ENCODE measurements at places on chromosomes 2 and 18. TPM values are rescaled to one million over a fixed set of nuclear protein-coding genes. Genes with fewer than 3 reads are reported as not detected.

DNA sequence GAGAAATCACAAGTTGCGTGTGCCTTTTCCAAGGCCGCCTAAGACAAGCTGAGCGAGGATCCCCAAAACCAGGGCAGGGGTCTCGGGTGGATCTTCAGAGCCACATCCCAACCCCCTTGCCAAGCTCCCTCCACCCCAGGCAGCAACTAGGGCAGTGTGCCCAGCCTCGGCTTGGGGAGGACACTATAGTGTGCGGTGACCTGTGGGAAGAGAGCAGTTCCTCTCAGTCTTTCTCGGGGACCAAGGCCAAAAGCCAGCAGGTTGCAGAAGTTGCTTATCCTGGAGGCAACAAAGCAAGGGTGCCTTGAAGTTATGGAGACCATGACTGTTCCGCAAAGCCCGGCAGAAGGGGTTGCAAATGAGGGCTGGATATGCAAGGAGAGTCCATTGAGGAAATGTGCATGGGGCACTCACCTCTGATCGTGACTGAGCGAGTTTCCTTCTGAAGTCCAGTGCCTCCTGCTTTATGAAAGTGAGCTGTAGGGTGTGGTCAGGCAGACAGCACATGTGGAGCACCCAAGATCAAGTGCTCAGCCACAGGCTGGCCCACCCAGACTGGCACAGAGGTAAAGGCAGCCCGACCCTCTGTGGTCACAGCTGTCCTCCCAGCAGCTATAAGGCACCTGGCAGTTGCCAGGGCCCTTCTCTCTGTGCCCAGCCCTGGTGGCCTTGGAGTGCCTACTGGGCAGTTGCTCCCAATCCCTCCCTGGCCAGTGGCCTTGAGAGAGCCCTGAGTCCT, 260.5 kb downstream of the ATAD2B start:
- no peak overlapping the region for H3K27ac ChIP-seq
- no peak for DNase-seq
- peaks cover 12% of the 10 kb centered on the region for H3K27me3 ChIP-seq
- H3K4me1 ChIP-seq: no peaks in the 10 kb centered on the region
- no peak overlapping the region for H3K4me3 ChIP-seq
- H3K36me3 ChIP-seq: no peaks in the 10 kb centered on the region

DNA sequence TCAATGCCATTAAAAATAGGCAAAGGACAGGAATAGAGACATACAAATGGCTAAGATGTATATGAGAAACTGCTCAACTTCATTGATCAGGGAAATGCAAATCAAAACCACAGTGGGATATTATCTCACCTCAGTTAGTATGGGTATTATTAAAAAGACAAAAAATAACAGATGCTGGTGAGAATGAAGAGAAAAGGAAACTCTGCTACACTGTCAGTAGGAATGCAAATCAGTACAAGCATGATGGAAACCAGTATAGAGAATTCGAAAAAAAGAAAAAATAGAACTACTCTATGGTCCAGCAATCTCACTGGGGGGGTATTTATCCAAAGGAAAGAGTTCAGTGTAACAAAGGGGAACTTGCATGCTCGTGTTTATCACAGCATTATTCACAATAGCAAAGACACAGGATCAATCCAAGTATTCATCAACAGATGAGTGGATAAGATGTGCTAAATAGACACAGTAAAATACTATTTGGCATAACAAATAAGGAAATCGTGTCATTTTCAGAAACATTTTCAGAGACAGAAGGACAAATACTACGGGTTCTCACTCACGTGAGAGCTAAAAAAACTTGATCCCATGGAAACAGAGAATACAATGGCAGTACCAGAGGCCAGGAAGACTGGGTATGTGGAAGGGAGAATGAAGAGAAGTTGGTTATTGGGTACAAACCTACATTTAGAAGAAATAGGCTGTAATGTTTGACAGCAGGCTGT, 60.6 kb downstream of the CCDC74A start:
- no peak overlapping the region for H3K27ac ChIP-seq
- H3K27me3 ChIP-seq: peaks cover 9% of the 10 kb centered on the region
- H3K36me3 ChIP-seq: no peaks in the 10 kb centered on the region
- no peak overlapping the region for H3K4me3 ChIP-seq
- no peak for DNase-seq

DNA sequence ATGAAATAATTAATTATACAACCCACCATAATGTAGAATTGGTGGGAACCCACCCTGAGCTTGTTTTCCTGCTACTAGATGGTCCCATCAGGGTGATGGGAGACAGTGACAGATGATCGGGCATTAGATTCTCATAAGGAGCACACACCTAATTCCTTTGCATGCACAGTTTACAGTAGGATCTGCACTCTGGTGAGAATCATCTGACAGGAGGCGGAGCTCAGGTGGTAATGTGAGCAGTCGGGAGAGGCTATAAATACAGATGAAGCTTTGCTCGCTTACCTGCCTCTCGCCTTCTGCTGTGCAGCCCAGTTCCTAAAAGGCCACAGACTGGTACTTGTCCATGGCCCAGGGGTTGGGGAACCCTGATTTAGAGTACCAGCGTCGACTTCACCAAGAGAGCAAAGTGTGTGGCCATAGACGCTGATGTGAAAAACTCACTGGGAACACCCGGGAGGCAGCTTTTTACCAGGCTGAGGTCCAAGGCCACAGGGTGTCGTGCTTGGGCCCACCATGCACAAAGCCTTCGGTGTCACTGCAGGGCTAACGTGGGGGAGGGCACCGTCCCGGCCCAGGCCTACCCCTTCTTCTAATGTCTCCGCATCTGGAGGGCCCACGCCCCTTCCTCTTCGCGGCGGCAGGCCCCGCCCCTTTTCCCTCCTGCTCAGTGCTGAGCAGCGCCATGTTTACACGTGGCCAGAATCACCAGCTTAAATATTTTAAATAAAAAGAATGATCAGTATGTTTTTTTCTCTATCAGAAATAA, 296.8 kb upstream of the HDAC4 start:
- H3K4me1 ChIP-seq: no peaks in the 10 kb centered on the region
- no peak overlapping the region for H3K27ac ChIP-seq
- no peaks in the 10 kb centered on the region for H3K36me3 ChIP-seq
- DNase-seq: peak; percentile 12
- H3K4me3 ChIP-seq: no peak overlapping the region

- no peaks in the 10 kb centered on the region for H3K36me3 ChIP-seq
- peaks cover 13% of the 10 kb centered on the region for H3K27me3 ChIP-seq
Observed at GRCh38 chr2:9060819-9061218, 57.3 kb upstream of the MBOAT2 start.

DNA sequence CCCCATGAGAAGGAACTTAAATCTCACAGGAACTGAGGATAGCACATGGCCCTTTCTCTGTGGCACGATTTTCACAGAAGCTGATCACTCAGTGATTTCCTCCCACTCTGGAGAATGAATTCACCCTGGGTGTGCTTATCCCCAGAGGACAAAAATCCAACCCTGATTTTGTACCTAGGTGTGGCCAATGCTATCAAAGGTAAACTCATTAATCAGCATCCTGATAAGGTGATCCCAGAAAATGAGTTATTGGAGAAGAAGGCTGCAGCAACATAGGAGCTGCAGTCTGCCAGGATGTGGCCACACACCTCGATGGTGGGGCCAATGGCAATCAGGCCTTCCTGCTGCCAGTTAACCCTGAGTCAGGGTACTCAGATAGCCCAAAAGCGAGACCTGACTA, 8.2 kb upstream of the SULT1C2 start:
- H3K27me3 ChIP-seq: peaks cover 7% of the 10 kb centered on the region
- no peak overlapping the region for H3K4me3 ChIP-seq
- no peak for DNase-seq
- H3K36me3 ChIP-seq: no peaks in the 10 kb centered on the region
- H3K27ac ChIP-seq: no peak overlapping the region

GRCh38 chr2:30255026-30255425, 23.7 kb downstream of the LBH start:
- H3K27me3 ChIP-seq: no peaks in the 10 kb centered on the region
- H3K27ac ChIP-seq: no peak overlapping the region
- no peak overlapping the region for H3K4me3 ChIP-seq
- DNase-seq: no peak
- peaks cover 78% of the 10 kb centered on the region for H3K36me3 ChIP-seq
- peaks cover 72% of the 10 kb centered on the region for H3K4me1 ChIP-seq

- peaks cover 11% of the 10 kb centered on the region for H3K27me3 ChIP-seq
- no peak overlapping the region for H3K27ac ChIP-seq
- H3K4me3 ChIP-seq: no peak overlapping the region
- no peak for DNase-seq
- H3K36me3 ChIP-seq: no peaks in the 10 kb centered on the region
Observed at GRCh38 chr2:238926761-238927611, 79.1 kb downstream of the TWIST2 start.

DNA sequence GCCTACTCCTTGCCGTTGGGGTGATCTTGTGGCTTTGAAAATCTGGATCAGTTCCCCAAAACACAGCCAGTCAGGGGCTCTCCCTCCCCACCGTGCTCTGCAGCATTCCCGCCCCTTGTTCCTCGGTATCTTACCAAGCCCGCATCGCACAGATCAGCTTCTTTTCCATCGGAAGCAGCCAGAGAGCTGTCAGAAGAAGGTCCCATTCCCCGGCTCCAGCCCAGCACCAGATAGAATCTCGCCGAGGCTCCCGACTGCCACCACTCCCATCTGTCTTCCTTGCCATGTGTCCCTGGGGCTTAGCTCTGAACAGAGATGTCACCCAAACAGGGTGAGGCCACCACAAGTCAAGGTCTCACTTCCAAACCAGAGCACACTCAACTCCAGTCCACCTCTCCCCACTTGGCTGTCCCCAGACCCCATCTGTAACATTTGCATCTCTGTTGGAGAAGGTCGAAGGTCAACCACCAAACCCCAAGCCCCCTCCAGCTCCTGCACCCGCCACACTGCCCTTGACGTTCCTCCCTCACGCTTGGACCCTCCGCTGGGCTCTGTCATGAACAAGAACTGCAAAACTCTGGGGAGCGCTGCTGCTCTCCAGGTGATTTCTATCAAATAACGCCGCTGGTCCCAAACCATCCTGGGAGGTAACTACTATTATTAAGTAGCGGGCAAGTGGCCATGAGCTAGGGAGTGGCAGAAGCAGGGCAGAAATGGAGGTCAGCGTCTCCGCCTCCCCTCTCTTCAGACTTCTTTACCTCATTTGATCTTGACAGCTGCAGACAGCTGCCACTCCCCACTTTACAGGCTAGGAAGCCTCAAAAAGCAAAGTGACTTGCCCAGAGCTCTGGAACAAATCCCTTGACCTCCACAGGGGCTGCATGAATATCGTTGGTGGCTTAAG, 70.0 kb upstream of the TAF1B start:
- no peaks in the 10 kb centered on the region for H3K27me3 ChIP-seq
- H3K36me3 ChIP-seq: no peaks in the 10 kb centered on the region
- H3K4me1 ChIP-seq: peaks cover 24% of the 10 kb centered on the region

- no peak for DNase-seq
- peaks cover 6% of the 10 kb centered on the region for H3K27me3 ChIP-seq
- H3K36me3 ChIP-seq: no peaks in the 10 kb centered on the region
- H3K27ac ChIP-seq: no peak overlapping the region
- no peak overlapping the region for H3K4me3 ChIP-seq
Observed at GRCh38 chr2:127622561-127623387, 23.2 kb upstream of the GPR17 start.

FKBP1B gene
- total RNA-seq: 5.5 TPM

RASGRP3 gene
- 6.3 TPM for total RNA-seq

ADAM23 gene
- total RNA-seq: 0.85 TPM

EML6 gene
- total RNA-seq: 0.95 TPM

REG3G gene
- total RNA-seq: not detected

GREB1 gene
- total RNA-seq: 0.33 TPM

DYNAP gene
- not detected for total RNA-seq

Measured in activated CD4-positive, alpha-beta memory T cell treated with anti-CD3 and anti-CD28 coated beads, Interleukin-2, amount 10 ng/mL, durations not matched to agents 7 days and 5 days (primary cell).